ENCODE measurements at places on chromosomes 11 and 22.
A peak's percentile ranks its signal among the peaks of the same experiment; 100 is the strongest.

GRCh38 chr11:30381879-30382278 is 59.0 kb downstream of the ARL14EP start:
- no peak for DNase-seq

- no peak for DNase-seq
Measured at GRCh38 chr22:33869946-33870345, 50.3 kb downstream of the LARGE1 start.

- peak; percentile 87 for DNase-seq
Measured at GRCh38 chr11:129639300-129639699, 176.3 kb upstream of the TMEM45B start.

- no peak for DNase-seq
Measured at GRCh38 chr22:38153821-38154562, 27.6 kb downstream of the PLA2G6 start.

DNA sequence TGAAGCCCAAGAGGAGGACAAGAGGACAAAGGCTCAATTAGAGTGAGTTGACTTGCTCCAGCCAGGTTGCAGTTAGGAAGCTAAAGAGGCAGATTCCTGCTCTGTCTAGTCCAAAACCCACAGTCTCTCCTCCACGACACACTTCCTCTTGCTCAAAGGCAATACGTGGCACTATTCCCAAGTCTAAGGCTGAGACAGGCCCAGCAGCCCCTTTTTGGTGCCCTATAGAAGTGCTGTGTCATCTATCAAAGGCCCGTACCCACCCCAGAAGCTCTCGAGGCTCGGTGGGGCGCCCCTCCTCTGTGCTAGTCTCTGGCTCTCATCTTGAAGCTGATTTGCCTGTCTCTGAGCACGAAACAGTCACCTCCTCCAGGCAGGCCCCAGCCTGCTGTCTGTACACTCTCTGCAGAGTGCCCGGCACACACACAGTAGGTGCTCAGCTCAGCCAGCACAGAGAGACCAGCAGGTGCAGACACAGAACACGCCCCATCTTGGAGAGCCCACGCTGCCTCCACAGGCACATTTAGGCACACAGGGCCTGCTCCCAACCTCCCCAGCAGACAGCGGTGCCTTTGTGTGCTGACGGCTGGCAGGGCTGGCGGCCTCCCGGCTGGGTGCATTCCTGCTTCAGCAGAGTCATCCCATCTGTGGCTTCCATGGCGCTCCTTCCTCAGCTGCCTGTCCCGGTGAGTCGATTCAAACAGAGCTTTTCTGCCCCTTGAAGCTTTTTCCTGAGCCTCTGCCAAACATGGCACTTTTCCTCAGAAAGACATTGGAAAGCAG is 52.8 kb downstream of the MYH9 start:
- DNase-seq, result no peak

Measured in AG09309 (cell line).